ENCODE measurements at places on chromosomes 13 and 19. TPM values are rescaled to one million over a fixed set of nuclear protein-coding genes. Genes with fewer than 3 reads are reported as not detected.

DNA sequence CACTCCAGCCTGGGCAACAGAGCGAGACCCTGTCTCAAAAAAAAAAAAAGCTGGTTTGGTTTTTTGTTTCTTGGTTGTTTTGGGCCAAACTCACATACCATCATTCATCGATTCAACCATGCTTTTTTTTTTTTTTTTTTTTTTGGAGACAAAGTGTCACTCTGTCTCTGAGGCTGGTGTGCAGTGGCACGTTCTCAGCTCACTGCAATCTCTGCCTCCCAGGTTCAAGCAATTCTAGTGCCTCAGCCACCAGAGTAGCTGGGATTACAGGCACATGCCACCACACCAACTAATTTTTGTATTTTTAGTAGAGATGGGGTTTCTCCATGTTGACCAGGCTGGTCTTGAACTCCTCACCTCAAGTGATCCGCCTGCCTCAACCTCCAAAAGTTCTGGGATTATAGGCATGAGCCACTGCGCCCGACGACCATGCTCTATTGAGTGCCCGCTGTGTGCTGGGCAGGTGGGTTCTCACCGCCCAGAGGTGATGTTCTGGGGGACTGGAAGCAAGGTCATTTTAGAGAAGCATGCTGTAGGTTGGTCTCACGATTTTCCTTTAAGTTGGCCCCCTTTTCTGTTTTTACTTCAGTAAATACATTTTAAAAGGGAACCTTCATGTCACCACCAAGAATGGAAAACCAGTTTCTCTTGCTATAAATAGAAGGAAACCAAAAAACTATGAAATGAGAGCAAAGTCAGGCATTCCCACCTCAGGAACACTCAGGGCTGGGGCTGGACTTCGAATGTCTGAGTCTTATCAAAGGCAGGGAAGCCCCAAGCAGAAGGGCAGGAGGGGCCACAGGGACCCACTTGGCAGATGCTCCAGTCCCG, 8.3 kb upstream of the JUND start:
- DNase-seq = no peak

- no peak for DNase-seq
Measured at GRCh38 chr13:20814224-20814910, 40.6 kb upstream of the EEF1AKMT1 start.

DNA sequence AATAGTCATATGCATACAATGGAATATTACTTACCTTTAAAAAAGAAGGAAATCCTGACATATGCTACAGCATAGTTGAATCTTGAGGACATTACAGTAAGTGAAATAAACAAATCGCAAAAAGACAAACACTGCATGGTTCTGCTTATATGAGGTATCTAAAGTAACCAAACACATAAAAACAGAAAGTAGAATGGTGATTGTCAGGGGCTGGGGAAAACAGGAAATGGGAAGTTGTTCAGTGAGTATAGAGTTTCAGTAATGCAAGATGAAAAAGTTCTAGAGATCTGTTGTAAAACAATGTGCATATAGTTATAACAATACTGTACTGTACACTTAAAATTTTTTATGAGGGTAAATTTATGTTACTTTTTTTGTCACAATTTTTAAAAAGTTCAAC, 219.4 kb downstream of the KLF5 start:
- no peak for DNase-seq

- no peak for DNase-seq
Measured at GRCh38 chr13:25988661-25989060, 63.2 kb downstream of the SHISA2 start.

Gene CYP4F2
- total RNA-seq = not detected

GRCh38 chr13:19910336-19911072, 47.1 kb upstream of the ZMYM5 start:
- no peak for DNase-seq

- DNase-seq = peak; percentile 62
Measured at GRCh38 chr13:46893798-46894560, 2.9 kb downstream of the HTR2A start.

Gene PSG1
- total RNA-seq = not detected

Gene SERP2
- total RNA-seq = not detected

DNA sequence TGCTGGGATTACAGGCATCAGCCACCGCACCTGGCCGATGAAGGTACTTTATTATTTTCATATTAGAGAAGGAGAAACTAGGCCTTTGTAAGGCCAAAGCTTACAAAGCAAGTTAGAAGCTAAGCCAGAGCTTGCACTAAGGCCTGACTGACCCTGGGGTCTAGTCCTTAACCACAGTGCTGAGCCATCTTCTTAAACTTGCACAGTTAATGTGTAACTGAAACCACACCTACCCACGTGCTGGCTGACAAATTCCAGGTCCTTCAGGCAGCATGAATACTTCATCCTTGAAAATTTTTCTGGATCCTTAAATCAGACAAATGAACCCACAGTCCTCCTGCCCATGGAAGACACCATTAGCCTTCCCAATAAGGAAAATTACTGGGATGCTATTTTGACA, 880.6 kb downstream of the UQCRFS1 start:
- no peak for DNase-seq

DNA sequence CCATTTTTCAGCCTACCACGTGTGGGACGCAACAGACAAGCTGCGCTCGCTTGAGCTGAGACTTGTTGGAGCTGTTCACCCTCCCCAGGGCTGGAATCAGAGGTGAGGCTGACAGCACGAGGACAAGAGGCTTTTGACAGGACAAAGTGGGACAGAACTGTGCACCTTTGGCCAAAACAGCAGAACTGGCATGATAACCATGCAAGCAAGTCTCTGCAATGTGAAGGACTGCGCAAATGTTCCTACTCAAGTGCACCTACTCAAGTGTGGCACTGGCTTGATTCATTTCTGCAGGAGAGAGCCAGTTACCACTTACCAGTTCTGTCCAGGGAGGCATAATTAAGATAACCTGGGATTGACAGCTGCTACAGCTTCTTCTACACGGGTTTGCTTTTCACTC, 62.2 kb upstream of the TM9SF2 start:
- DNase-seq = peak; percentile 15

DNA sequence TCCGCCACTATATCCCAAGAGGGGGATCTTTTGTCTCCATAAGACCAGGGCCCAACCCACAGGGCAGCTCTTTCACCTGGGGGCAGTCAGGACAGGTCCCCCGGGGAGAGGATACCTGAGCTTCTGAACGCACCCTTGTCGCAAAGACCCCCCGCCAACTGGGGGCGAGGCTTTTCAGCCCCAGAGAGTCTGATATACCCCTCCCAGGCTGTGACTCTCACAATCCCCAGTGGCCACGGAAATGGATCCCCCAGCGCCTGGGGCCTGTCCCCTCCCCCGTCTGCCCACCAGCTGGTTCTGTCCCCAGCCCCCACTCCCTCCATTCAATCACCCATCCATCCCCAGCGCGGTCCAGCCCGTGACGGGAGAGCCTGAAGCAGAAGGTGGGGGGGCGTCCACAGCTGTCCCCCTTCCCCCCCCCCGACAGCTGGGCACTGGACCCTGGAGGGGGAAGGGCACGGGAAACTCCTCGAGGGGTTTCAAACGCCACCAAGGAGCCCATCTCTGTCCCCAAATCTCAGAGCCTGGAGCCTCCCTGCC, 823 bp downstream of the DOCK6 start:
- DNase-seq = no peak

DNA sequence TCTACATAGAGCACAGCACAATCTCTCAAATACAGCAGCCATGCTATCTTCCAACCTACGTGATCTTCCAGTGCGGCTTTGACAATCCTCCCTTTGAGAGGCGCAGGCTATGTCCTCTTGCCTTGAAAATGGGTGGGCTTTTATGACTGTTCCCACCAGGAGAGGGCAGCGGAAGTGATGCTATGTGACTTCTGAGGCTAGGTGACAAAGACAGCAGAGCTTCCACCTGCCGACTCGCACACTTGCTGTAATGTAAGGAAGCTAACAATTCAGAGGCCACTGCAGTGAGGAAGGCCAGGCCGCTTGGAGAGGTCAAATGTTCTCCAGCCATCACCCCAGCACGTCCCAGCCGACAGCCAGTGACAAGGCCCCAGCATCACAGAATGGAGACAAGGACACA, 65.8 kb downstream of the MRPL57 start:
- DNase-seq = no peak

DNA sequence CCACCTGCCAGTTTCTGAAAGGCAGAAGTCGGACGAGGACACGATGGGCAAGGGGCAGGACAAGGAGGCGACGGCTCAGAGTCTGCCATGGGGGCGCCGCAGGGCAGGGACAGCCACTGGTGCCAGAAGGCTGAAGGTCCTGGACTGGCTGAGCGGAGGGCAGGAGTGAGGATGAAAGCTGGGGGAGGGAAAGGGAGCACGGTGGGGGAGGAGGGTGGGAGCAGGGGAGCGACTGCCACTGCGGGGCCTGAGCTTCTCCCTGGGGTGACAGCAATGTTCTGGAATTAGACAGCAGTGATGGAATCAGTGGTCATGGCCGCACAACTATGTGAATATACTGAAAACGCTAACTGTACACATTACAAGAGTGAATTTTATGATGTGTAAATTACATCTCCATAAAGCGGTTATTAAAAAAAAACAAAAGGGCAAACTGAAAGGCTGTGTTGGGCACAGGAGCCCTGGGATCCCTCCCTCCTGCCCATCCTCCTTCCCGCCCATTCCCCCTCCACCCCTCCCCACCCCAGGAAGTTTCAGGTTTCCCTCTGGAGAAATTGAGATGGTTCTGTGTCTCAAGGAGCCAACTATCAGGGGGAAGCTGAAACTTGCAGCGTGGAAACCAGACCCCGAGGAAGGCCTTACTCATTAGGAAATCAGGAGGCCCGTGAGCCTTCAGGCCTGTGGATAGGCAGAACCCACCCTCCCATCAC, 15.9 kb downstream of the MLLT1 start:
- DNase-seq = no peak

Gene ZNF583
- 4.1 TPM for total RNA-seq

Gene HS6ST3
- total RNA-seq = not detected

GRCh38 chr13:25394402-25395060, 22.8 kb downstream of the ATP8A2 start:
- no peak for DNase-seq

GRCh38 chr19:862581-863314, 3.3 kb downstream of the CFD start:
- peak; percentile 86 for DNase-seq

DNA sequence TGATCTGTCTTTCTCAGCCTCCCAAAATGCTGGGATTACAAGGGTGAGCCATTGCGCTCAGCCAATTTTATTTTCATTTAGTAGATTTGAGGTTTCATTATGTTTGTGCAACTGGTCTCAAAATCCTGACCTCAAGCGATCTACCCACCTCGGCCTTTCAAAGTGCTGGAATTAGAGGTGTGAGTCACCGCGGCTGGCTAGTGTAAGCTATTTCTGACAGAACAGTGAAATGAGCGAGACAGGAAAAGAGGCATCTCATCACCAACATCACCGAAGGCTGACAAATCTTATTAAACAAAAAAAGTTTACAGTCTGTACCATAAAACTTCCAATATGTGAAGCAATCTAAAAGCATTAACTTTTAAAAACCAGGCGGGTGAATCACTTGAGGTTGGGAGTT, 12.2 kb upstream of the ZNF888 start:
- DNase-seq = no peak

Data from activated CD4-positive, alpha-beta memory T cell treated with anti-CD3 and anti-CD28 coated beads, Interleukin-2, amount 10 ng/mL, durations not matched to agents 7 days and 5 days (primary cell).